ENCODE measurements at places on chromosomes 1 and 21. TPM values are rescaled to one million over a fixed set of nuclear protein-coding genes. Genes with fewer than 3 reads are reported as not detected.

BEND5 gene
- total RNA-seq = 0.29 TPM

DR1 gene
- 33.1 TPM for total RNA-seq

PPM1J gene
- total RNA-seq = 2.2 TPM

FMO4 gene
- total RNA-seq = 2.1 TPM

PRELP gene
- total RNA-seq = not detected

CSF1 gene
- total RNA-seq = 62.4 TPM

NGF gene
- not detected for total RNA-seq
